Activated CD4-positive, alpha-beta T cell treated with anti-CD3 and anti-CD28 coated beads for 24 hours (primary cell): ENCODE measurements at places on chromosomes 6 and 20.

- DNase-seq = no peak
These were observed 123.8 kb upstream of the MYLIP start for GRCh38 chr6:16004934-16005679.

DNA sequence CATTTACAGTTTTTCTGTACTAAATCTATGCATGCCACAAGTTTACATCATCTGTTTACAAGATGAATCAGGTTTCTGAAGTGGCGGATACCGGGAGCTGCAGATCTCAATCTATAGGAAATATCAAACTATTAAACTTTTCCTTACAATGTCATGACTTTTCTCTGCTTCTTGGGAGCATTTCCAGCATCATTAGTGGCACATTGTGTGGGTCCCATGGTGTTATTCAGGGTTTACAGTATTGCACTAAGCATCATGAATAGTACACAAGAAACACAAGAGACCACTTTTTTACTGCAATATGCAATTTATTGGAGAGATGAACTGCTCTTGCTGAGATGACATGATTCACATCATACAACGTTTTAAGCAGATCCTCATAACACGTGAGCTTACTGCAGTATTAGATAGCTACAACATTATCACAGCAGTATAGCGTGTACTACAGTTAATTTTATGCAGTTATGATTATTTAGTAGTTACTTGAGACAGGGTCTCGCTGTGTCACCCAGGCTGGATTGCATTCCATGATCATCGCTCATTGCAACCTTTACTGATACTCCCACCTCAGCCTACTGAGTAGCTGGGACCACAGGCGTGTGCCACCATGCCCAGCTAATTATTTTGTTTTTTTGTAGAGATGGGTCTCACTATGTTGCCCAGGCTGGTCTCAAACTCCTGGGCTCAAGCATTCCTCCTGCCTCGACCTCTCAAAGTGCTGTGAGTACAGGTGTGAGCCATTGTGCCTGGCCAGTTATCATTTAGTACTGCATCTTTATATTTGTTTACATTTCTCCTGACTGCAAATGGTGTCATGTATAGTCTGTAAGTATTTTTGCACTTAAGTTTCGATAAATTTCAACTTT is 18.4 kb downstream of the BLTP3A start:
- no peak for DNase-seq

- no peak for DNase-seq
These were observed 143.8 kb downstream of the UNC5CL start for GRCh38 chr6:40894962-40895799.

GRCh38 chr6:39289490-39289889 is 24.7 kb downstream of the KCNK17 start:
- DNase-seq = no peak

- no peak for DNase-seq
These were observed 279.6 kb upstream of the JARID2 start for GRCh38 chr6:14966096-14966905.

- DNase-seq = no peak
These were observed 10.4 kb upstream of the TDRD6 start for GRCh38 chr6:46677314-46677654.

- no peak for DNase-seq
These were observed 239.8 kb downstream of the PTPRT start for GRCh38 chr20:42949950-42950349.
